ENCODE measurements at places on chromosomes 2 and 18. TPM values are rescaled to one million over a fixed set of nuclear protein-coding genes. Genes with fewer than 3 reads are reported as not detected.

Gene GATA6
- 11.9 TPM for total RNA-seq

Gene RAMP1
- not detected for total RNA-seq

Gene MTA3
- 24.0 TPM for total RNA-seq

Gene SETBP1
- 3.7 TPM for total RNA-seq

Gene CDK15
- not detected for total RNA-seq

Gene NPPC
- total RNA-seq, result not detected

Gene DIPK1C
- total RNA-seq, result not detected

Gene MFSD6
- 1.2 TPM for total RNA-seq

Gene RGPD4
- total RNA-seq, result not detected

Gene PELI1
- total RNA-seq, result 28.5 TPM

Gene RAPGEF4
- 6.1 TPM for total RNA-seq

Gene NYAP2
- not detected for total RNA-seq

DNA sequence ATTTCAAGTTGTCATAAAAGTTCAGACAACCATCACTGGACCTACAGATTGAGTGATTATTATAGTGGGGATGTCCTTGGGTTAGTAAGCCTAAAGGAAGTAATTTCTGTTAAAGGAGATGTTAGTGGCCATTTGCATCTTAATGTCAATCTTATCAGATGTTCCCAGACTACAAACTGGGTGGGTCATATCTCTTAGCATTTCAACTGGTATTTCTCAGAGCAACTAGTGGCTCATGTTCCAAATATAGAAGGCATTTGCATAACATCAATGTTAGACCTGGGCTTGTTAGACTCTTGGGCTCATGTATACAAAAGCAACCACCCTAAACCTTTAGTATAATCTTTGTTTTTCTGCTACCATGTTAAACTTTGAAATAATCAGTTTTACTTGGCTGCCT lies 17.9 kb downstream of the PLEKHA3 start:
- no peak for DNase-seq

DNA sequence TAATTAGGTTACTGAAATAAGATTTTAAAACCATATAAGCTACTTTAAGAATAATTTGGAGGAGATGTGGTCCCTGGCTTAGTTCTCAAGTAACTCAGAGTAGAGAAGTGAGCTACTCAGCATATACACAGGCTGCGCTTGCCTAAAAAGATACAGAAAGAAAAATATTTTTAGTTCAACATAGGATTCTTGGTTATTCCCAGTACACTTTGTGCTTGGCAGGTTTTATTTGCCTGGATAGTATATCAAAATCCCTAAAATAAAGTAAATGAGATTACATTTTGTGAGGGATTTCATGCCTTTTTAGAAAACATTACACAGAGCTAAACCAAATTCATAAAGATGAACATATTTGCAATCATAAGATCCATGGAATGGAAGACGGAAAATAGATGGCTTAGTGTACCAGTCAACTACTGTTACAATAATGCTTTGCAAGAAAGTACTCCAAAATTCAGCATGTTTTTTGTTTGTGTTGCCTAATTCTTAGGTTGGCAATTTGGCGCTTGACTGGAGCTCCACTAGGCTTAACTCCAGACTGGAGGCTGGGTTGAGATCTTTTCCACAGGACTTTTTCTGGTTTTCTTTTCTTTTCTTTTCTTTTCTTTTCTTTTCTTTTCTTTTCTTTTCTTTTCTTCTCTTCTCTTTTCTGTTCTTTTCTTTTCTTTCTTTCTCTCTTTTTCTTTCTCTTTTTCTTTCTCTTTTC lies 600.5 kb upstream of the SYT4 start:
- DNase-seq, result no peak

- DNase-seq, result no peak
Observed at GRCh38 chr18:51654488-51655326, 457.2 kb upstream of the MEX3C start.

DNA sequence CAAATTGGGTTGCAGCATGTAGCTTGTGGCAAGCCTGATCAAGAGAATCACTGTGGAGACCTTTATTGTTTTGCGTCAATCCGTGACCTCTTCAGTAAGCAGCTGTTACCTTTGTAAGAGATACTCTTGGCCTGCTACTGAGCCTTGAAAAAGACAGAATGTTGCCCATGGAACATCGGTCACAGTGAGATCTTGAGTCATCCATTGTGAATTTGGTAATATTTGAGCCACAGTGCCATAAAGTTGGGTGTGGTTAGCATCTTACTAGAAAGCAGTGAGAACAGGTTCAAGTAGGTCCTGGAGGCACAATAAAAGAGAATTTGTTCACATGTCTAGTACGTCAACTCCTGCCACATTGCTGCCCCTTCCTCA lies 12.7 kb upstream of the EFR3B start:
- no peak for DNase-seq

DNA sequence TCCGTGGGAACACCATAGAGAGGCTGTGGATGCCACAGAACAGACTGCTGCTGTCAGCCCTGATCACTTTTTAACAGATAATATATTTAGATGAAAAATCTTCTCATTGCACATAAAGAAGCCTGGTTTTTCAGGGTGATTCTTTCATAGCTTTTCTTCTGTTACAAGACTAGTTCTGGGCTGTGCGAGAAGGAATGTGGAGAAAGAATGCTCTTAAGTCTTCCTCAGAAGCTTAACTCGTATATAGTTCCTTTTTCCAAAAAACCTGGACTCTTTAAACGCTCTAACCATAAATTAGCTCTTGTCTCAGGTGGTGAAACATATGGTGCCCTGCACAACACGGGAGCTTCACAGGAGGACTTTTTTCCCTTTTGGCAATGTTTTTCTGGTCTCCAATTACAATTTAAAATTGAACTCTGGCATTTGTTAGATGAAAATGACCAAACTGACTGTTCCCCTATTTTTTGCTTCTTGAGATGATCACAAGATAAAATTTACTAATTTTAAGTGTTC lies 125.9 kb upstream of the SMAD7 start:
- no peak for DNase-seq

GRCh38 chr2:178282075-178282815 lies 87.9 kb downstream of the OSBPL6 start:
- DNase-seq, result peak; percentile 15

- DNase-seq, result no peak
Observed at GRCh38 chr2:26542194-26542455, 64.2 kb upstream of the OTOF start.

- peak; percentile 45 for DNase-seq
Observed at GRCh38 chr18:25503567-25504081, 151.7 kb upstream of the ZNF521 start.

DNA sequence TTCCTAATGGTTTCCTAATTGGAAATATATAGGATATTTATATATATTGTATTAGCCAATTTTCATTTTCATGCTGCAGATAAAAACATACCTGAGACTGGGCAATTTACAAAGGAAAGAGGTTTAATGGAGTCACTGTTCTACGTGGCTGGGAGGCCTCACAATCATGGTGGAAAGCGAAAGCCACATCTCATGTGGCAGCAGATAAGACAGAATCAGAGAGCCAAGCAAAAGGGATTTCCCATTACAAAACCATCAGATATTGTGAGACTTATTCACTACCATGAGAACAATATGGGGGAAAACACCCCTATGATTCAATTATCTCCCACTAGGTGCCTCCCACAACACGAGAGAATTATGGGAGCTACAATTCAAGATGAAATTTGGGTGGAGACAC lies 242.5 kb upstream of the NETO1 start:
- no peak for DNase-seq

GRCh38 chr2:200054681-200055468 lies 99.5 kb downstream of the MAIP1 start:
- no peak for DNase-seq

DNA sequence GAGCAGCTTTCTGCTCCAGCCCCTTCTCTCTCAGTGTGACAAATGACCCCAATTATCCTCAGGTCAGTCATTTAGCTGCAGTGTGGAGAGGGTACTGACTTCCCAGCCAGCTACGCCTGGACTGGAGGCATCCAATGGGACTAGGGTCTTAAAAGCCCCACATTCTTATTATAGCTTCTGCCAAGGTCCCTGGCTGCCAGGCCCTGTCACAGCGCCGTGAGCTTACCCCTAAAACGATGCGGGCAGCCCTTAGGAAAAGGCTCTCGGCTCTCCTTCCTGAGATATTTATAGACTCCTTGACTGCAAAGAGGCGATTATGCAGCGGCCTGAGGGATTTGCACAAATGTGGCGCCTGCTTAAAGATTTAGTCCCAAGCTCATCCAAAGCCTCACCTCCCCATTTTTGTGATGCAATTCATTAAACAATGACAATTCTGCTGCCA lies 69.2 kb upstream of the EDAR start:
- DNase-seq, result no peak

DNA sequence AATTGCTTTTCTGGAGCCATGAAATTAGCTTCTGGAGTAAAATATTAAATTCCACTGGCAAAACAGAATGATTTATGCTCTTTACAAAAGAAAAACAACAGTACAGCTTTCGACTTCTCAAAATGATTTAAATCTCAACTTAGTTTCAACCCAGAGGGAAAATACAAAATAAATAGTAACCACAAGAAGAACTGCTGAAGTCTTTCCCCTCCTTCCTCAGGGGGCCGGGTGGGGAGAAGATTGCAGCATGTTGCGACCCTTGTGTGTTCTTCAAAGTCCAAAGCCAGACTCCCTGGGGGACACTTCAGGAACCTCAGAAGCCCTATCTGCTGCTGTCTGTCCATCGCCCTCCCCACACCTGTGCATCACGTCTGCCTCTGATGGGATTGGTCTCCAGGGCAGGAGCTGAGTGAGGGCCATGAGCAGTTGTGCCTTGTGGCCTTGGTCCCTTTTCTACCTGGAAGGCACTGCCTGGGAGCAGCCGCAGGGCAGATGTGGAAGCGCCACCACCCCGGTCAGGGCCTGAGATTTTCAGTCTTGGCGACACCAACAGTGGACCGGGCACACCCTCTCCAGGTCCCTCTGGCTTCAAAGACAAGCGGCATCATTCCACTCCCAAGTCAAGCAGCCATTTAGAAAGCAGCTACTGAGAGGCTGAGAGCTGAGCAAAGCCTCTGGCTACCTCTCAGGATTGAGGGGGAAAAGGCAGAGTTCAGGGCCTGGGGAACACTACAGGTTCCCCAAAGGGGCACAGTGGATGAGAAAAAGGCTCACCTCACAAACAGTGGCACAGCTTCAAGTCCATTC lies 210.1 kb upstream of the RAB6C start:
- DNase-seq, result no peak

DNA sequence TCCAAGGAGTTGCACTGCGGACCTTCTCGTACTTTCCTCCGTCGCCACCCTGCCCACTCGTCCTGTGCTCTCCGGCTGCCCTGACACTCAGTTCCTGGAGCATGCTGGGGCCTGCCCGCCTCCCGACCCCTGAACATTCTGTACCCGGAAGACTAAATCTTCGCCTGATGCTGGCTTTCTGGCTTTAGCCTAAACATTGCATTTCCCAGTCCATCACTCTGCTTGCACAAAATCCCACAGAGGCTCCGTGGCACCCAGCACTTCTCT lies 550 bp upstream of the SFXN5 start:
- DNase-seq, result no peak

DNA sequence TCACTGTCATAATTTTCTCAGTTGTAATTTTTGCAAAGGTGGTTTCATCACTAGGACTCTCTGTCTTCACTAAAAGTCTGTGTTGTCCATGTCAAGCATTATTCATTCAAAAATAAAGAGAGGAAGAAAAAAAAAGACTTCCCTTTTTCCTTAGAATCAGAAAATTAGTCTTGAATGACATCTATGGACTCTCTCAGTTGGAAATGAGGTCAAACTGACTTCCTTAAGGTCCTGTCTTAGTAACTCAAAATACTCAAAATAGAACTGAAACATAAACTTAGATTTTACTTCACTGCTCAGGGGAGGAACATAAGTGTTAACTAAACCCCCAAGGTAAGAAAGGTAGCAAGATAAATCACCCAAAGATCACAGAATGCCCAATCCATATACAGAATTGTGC lies 2.2 kb upstream of the ZNF407 start:
- no peak for DNase-seq

- DNase-seq, result no peak
Observed at GRCh38 chr18:63213331-63213900, 106.2 kb downstream of the BCL2 start.

GRCh38 chr2:136538489-136538888 lies 226.9 kb upstream of the THSD7B start:
- no peak for DNase-seq

DNA sequence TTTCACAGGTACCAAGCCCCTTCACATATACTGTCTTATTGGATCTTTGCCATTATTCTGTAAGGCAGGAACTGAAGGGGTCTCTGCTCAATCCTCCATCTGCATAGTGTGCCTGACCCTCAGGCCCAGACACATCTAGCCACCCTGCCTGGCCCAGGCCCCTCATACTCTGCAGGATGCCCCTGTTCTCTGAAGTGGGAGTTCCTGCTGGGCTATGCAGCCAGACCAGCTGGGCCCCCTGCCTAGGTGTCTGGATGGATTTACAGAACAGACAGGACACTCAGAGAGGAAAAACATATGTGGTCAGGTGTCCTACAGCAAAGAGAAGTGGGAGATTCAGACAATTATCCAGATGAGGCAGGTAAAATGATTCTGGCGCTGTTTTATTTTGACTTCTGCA lies 42.0 kb downstream of the SLC4A5 start:
- no peak for DNase-seq

Data from pulmonary artery endothelial cell (primary cell).